ENCODE measurements at places on chromosomes 5 and 9. TPM values are rescaled to one million over a fixed set of nuclear protein-coding genes. Genes with fewer than 3 reads are reported as not detected.

DNA sequence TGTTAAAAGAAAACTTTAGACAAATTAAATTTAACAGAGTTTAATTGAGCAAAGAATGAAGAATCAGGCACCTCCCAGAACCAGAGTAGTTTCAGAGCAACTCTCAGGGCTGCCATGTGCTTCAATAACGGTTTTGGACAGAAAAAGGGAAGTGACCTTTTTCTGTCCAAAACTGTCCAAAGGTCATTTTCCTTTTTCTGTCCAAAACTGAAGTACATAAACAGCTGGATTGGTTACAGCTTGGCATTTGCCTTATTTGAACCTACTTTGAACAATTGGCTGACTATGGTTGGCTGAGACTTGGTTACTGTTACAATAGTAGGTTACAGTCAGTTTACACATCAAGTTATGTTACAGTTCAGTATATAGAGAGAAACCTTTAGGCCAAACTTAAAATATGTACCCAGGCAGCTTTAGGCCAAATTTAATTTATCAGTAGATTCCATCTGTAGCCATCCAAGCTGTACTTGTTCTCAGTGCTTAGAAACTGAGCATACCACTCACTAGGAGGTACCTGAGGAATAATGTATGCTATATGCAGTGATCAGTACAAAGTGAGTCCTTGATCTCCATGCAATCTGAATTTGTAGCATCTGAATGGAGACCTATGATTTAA lies 44.0 kb downstream of the C9orf85 start:
- no peak for ATAC-seq

GRCh38 chr5:75660678-75661465 lies 49.6 kb downstream of the ANKDD1B start:
- ATAC-seq = no peak

DNA sequence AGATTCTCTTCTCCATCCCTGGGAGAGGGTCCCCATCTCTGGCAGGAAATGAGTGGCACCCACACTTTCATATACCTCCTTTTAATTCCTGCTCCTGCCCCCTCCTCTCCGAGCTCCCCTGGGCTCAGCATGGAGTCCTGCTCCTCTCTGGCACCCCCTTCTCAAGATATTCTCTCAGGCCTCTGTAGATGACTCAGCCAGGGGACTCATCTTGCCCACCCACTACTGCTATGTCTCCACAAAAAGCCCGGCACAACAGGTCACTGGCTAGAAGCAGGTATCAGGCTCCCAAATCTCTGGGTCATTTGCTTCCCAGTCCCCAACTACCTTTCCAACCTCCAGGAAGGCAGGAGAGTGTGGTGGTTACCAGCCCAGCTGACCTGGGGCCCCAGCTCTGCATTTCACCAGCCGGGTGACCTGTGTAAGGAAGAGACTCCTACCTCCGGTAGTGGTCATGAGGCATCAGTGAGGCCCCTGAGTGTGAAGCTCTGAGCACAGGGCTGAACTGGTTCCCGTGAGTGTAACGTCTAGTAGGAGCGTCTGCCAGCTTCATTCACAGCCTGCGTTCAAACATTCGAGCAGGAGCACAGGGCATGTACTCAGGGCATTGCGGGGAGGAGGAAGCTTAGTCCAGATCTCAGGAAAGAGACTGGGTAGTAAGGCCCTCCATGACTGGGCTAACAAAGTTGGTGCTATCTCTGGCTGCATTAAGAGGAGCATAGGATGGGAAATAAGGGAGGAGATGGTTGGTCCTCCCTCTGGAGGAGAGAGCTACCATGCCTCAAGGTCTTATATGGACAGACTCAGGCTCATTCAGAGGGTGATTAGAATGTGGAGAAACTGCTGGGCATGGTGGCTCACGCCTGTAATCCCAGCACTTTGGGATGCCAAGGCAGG lies 63.7 kb downstream of the LMX1B start:
- no peak for ATAC-seq

- ATAC-seq = no peak
Observed at GRCh38 chr9:98522487-98522886, 186.2 kb downstream of the GABBR2 start.

GRCh38 chr5:168288349-168289245 lies 2.8 kb upstream of the WWC1 start:
- no peak for ATAC-seq

FXN gene
- total RNA-seq = 5.1 TPM

OBP2B gene
- not detected for total RNA-seq

ARHGEF37 gene
- 30.6 TPM for total RNA-seq
